Right atrium auricular region (tissue), 2 donors: ENCODE measurements at places on chromosomes 12 and 14.

GRCh38 chr12:21644516-21644915 lies 13.1 kb downstream of the LDHB start:
- DNase-seq: no peak

- no peak for DNase-seq
Observed at GRCh38 chr12:12622418-12622817, 10.7 kb downstream of the CREBL2 start.

- no peak for DNase-seq
Observed at GRCh38 chr12:94851396-94852028, 152.0 kb downstream of the NDUFA12 start.

DNA sequence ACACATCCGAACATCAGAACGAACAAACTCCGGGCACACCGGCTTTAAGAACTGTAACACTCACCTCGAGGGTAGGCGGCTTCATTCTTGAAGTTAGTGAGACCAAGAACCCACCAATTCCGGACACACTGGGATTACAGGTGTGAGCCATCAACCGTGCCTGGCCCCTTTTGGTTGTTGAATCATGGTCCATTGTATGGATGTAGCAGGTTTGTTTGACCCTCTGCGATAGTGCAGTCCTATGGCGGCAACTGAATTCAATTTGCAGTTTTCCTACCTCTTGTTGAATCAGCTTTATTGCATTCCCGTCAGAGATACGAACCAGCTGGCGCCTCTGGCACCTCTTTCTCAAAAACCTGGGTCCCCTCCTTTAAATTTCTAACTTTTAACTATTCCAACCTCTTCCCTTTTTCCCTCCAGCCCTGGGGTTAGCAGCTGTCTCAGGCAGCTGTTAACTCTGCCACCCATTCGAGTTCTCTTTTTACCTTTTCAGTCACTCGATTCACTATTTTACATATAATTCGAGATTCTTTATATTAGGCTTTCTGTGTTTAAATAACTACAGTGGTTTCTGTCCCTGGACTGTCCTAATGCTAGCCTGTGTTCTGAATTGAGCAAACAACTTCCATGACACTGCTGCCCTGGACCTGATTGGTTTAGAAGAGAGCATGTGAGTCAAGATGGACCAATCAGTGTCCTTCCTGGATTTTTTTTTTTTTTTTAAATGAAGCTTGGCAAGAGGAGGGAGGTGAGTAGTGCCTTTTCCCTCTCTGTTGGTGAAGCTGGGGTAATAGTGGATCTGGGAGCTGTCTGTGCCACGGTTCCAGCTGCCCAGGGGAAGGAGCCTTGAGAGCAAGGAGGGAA lies 261.5 kb downstream of the PCNX1 start:
- DNase-seq: no peak
